Activated naive CD4-positive, alpha-beta T cell treated with anti-CD3 and anti-CD28 coated beads for 36 hours (primary cell): ENCODE measurements at places on chromosomes 2 and 18. TPM values are rescaled to one million over a fixed set of nuclear protein-coding genes. Genes with fewer than 3 reads are reported as not detected.

DNA sequence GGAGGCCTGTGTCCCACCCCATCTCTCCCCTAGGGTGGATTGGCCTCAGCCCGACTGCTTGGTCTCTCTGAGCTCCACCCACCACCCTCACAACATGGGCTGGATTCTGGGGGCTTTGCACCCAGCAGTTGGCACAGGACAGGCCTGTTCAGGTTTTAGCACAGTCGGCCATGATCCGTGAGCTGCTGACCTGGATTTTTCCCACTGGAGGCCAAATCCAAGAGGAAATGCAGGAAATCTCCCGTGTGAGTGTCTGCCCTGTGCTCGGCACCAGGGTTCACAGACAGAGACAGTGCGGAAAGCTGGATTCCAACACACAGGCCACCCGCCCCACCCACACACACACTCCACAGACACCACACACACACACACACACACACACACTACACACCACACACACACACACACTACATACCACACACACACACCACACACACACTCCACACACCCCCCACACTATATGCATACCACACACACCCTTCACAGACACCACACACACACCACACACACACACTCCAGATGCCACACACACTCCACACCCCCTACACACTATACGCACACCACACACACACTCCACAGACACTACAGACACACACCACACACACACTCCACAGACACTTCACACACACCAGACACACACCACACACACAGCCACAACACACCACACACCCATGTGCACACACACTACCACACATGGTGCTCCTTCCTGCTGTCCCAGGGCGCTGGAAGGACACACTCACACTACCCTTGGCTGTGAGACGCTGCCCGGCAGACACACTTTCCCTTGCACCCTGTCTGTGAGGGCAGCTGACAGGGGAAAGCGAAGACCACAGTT is 14.1 kb downstream of the MBP start:
- H3K36me3 ChIP-seq, result peaks cover 37% of the 10 kb centered on the region
- H3K27ac ChIP-seq, result no peak overlapping the region
- no peak for DNase-seq
- peaks cover 69% of the 10 kb centered on the region for H3K4me1 ChIP-seq
- H3K27me3 ChIP-seq, result no peaks in the 10 kb centered on the region

DNA sequence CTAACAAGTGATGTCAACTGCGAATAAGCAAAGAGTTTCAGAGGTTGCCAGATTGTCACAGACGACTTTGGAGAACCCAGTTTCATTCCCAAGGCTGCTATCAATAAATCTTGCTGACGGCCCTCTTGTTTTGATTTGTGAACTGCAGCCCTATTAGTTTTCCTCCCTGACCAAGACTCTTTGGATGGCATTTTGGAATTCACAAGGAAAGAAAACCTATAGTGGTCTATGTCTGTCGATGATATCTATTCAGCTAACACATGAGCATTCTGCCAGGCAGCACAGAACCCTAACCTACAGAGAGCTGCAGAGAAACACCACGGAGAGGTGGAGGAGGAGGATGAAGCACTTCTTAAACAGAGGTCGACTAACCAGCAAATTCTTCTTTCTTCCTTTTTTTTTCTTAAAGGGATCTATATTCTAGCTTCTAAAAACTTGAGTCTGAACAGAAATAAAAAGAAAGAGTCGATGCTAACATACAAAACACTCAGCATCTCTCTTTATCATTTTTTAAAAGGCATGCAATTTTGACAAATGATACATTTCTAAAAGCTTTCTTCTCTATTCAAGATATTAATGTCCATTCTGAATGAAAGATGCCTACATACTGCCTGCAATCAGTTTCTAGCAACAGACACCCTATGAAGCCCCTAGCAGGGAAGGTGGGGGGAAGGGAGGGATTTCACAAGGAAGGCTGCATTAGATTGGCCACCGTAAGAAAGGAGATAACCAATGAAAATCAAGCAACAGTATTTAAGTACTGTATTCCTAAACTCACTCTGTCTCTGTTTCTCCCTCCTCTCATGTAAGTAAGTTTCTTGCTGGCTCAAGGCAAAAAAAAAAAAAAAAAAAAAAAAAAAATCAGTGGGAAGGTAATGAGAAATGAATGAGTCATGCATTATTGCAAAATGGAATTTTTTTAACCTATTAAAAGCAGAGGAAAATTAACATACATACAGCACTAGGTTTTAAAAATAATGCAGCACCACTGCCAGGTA is 83.0 kb upstream of the CHRNA1 start:
- peak overlapping the region; percentile 43 for H3K4me3 ChIP-seq
- no peaks in the 10 kb centered on the region for H3K27me3 ChIP-seq
- peaks cover 21% of the 10 kb centered on the region for H3K4me1 ChIP-seq
- DNase-seq, result no peak
- H3K36me3 ChIP-seq, result no peaks in the 10 kb centered on the region
- no peak overlapping the region for H3K27ac ChIP-seq

DNA sequence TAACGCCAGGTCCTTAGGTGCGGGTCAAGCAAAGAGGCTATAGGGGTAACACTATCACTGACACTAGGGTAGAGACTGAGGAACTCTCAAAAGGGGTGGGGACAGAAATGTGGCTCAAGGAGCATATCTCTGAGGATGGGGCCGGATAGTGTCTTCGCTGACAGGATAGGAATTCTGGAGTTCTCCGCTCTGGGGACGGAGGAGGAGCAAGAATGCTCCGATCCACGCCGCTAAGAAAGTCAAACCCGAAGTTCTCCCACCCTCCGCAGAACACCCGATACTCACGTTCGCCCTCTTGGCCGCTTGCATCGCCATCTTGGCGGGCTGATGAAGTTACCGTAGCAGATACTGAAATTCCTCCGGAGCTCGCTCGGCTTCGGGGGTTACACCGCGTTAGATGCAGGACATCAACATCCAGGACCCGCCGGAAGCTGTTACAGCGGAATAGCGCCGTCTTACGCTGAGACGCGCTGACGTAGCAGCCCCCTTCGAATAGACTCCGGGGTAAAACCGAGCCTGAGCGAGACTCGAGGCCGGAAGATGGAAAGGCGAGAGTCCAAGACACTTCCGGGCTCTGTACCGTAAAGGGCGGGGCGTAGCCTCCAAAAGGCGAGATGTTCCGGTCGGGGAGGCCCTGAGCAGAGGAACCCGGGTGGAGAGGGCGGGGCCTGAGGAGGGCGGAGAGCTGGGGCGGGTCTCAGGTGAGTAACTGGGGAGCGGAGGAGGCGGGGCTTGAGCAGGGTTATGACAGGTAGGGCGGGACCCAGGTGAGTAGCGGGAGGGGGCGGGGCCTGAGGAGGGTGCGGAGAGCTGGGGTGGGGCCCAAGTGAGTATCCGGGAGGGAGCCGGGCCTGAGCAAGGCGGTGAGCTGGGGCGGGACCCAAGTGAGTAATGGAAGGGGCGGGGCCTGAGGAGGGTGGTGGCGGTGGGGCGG is at the start of gene SF3B6:
Gene SF3B6, minus strand, starts transcription at position 412 of the 934 bp plus-strand sequence. Its CDS starts 97 bp downstream, at position 315.
- peaks cover 36% of the 10 kb centered on the region for H3K4me1 ChIP-seq
- H3K4me3 ChIP-seq, result peak within 1 kb of the TSS; percentile 97
- H3K27ac ChIP-seq, result peak within 1 kb of the TSS; percentile 93

GRCh38 chr2:69272803-69273471 is 114.1 kb downstream of the GFPT1 start:
- no peak overlapping the region for H3K27ac ChIP-seq
- H3K4me3 ChIP-seq, result no peak overlapping the region
- DNase-seq, result no peak
- H3K27me3 ChIP-seq, result peaks cover 15% of the 10 kb centered on the region

DNA sequence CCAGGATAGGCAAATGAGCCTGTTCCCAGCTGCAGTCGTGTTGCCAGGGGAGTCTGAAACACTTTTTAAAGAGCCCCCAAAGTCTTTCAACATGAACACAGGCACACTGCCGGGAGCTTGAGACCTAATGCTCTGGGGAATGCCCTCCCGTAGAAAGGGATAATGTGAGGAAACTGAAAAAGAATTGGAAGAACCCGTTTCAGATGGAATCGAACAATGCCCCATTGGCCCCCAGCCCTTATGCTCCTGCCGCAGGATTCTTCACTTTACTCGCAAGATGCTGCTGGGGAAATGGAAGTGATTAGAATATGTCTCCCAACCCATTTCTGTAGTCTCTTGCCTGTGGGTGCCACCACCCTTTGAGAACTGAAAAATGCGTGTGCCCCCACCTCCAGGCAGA is 136.3 kb upstream of the GATA6 start:
- no peaks in the 10 kb centered on the region for H3K27me3 ChIP-seq
- no peak overlapping the region for H3K4me3 ChIP-seq
- no peaks in the 10 kb centered on the region for H3K36me3 ChIP-seq
- no peak for DNase-seq

FN1 gene
- total RNA-seq, result 0.45 TPM

CD8B2 gene
- total RNA-seq, result not detected

VSNL1 gene
- total RNA-seq, result not detected

DLX2 gene
- total RNA-seq, result not detected

EMILIN2 gene
- 12.2 TPM for total RNA-seq

PDE1A gene
- not detected for total RNA-seq
